Inflammatory macrophage treated with lipopolysaccharide for 1 hour (primary cell): ENCODE measurements at places on chromosomes 1 and 21.
A peak's percentile ranks its signal among the peaks of the same experiment; 100 is the strongest.

DNA sequence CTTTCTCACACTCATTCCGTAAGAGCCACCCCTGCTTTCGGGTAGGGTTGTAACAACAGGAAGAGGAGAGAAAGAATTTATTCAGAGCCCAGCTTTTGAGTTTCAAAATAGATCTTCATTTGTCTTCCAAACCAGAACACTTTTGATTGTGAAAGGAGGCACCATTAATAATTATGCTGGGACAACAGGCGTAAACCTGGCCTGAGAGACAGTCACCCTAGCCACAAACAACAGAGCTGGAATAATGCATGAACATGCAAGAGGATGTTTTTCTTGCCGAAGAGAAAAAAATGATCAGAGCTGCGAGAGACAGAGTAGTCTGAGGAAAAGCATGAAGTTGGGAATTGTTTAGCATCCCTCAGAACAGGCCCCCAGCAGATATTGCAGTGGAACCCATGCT, 18.5 kb upstream of the GREM2 start:
- no peak for DNase-seq

- no peak for DNase-seq
Observed at GRCh38 chr1:234234199-234234598, 139.1 kb upstream of the COA6 start.

DNA sequence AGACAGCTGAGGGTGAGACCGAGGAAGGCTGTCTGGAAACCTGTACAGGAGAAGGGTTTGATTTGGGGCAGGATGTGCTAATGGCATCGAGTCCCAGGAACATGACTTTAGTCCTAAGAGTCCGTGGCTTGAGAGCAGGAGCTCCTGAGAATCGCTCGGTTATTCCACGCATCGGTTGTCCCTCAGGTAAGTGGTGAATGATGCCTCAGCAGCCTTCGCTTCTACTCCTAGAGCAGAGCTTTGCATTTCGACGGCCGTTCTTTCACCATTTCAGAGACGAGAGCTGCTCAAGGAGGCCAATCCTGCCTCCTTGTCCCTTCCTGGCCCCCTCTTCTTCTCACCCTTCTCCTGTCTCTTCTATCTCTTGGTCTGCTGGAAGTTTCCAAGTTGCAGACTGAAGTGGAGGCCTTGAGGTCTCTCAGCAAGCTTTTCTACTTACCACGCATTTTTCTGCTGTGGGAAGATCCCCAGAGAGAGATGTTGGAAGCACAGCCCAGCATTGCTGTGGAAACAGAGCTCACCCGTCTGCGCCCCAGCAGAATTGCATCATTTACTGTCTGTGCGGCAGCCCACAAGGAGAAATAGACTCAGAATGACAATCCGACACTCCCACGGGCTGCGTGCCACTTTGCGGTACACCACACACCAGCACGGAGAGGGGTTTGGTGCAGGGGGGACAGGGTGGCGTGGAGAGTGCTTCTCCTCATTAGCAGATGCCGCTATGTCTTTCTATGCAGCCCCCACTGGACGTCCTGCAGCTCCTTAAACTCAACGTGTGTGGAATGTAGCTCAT, 270.7 kb upstream of the C1orf174 start:
- no peak for DNase-seq

GRCh38 chr1:25802915-25803314, 2.9 kb downstream of the SELENON start:
- no peak for DNase-seq

- no peak for DNase-seq
Observed at GRCh38 chr1:171788696-171789095, 7.2 kb downstream of the METTL13 start.

DNA sequence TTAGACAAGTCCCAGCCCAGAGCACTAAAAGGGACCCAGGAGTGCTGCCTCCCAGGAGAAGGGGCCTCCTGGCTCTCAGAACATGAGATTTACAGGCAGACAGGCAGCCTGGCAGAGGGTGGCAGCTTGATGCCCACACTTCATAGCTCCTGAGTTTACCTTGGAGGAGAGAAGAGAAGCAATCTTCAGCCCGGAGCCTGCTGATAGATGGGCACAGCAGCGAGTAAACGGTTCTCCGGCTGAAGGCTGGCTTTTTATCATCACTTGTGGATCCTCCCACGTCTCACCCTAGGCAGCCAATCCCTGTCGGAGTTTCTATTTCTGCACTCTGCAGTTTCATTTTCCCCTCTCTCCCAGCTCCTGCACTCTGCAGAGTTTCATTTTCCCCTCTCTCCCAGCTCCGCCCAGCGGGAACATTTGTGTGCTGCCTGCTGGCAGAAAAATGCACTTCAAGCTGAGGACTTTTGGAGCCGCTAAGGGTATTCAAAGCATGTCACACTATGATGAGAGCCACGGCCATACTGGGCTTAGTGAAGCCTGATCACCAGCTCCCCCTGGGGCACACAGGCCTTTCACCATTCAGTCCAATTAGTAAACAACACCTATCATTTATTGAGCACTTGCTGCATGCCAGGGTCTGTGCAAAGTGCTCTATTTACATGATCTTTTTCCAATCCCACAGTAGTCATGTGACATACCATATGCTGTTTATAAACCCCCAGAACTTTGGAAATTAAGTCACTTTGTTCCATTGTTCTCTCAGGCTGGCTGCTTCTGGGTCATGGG, at the start of gene IFI6:
Gene IFI6 (minus strand): TSS at position 229 of the 786 bp plus-strand sequence. CDS start 2,878 bp downstream, outside the sequence.
- DNase-seq, result peak; percentile 98

DNA sequence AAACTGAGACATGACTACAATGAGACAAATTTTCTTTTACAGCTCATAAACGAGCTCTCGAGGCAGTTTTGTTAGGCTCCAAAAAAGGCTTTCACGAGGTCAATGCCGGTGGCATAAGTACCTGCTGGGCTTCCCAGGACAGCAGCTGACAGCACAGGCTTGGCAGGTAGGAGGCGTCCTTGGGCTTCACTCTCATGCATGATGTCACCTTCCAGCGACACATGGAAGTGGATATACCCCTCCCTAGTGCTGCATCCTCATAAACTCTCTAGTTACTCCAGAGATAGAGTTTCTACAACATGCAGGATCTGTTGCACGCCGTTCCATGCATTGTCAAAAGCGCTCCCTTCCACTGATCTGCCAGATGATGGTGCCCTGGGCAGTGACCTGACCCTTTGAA, 112.5 kb upstream of the PAXBP1 start:
- no peak for DNase-seq

- no peak for DNase-seq
Observed at GRCh38 chr21:33752260-33752659, 110.0 kb downstream of the ITSN1 start.

GRCh38 chr21:45050345-45050796, 24.0 kb upstream of the ADARB1 start:
- no peak for DNase-seq

DNA sequence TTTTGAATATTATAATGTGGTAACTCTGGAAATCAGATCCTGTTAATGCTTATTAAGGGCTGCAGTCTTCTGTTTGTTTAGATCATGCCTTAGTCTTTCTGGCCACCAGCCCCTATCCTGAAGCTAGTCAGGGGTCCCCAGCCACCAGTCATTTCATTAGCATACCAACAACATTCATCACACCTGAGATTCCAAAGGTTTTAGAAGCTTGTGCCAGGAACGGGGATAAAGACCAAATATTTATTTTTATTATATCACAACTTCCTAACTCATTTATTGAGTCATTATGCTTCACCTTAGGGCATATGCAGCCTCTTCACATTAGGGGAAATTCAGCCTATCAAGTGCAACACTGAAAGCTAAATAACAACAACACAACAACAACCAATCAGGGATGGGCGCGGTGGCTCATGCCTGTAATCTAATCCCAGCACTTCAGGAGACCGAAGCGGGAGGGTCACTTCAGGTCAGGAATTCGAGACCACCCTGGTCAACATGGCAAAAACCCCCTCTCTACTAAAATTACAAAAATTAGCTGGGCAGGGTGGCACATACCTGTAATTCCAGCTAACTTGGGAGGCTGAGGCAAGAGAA, 2.9 kb upstream of the PSEN2 start:
- DNase-seq, result no peak

- DNase-seq, result no peak
Observed at GRCh38 chr1:157201767-157202166, 63.6 kb upstream of the ETV3 start.

DNA sequence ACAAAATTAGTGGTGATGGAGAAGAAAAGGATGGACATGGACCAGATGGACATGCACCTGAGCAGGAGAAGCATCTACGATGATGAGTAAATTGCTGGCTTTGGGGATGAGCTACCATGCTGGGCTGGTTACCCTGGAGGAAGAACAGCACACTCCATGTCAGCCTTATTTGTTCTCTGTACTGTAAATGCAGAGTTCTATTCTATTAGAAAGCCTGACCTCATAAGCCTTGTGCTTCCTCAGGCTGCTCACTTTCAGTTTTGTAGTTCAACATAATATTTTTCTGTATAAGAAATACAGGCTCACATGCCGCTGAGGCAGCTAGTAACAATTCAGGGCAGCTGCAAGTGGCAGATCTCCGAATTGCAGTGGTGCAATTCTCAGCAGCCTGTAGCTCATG, 249.6 kb downstream of the PLA2G4A start:
- DNase-seq, result no peak

DNA sequence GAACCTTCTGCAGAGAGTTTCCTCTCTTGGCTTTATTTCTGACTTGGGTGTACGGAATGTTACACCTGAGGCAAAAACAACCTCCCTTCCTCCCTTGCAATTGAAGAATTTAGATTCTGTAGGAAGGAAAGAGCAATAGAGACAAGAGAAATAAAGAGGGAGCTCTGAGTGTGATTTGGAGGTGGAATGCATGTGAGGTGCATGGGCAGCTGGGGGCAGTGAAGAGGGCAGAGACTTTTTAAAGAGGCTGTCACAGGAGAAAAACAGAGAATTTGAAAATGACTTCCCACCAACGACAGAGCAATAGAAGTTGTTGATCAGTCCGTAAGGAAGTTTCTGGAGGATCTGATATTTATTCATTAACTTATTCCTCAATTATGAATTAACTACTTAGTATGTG, 172.0 kb upstream of the B3GALT2 start:
- no peak for DNase-seq

DNA sequence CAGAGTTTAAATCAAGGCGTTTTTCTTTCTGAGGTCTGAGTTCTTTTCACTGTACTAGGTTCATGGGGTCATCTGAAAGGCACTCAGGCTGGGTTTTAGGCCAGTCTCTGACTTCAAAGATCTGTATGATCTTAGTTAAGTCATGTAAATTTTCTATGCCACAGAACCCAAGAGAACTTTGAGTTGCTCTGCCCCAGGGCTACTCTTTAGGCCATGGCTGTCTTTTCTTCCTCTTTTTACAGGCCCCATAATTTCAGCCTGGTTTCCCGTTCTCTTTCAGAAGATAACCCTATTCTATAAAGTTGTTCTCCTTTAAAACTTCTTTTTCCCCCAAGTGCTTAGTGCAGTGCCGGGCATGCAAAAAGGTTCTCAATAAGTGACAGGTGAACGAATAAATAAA, 26.1 kb downstream of the METTL13 start:
- no peak for DNase-seq

GRCh38 chr1:161089251-161089924, at the start of gene NECTIN4:
Gene NECTIN4 (minus strand): TSS chr1:161089558. CDS start chr1:161089296, 262 bp downstream.
- no peak for DNase-seq

- DNase-seq, result no peak
Observed at GRCh38 chr1:937521-937920, 13.8 kb downstream of the SAMD11 start.

DNA sequence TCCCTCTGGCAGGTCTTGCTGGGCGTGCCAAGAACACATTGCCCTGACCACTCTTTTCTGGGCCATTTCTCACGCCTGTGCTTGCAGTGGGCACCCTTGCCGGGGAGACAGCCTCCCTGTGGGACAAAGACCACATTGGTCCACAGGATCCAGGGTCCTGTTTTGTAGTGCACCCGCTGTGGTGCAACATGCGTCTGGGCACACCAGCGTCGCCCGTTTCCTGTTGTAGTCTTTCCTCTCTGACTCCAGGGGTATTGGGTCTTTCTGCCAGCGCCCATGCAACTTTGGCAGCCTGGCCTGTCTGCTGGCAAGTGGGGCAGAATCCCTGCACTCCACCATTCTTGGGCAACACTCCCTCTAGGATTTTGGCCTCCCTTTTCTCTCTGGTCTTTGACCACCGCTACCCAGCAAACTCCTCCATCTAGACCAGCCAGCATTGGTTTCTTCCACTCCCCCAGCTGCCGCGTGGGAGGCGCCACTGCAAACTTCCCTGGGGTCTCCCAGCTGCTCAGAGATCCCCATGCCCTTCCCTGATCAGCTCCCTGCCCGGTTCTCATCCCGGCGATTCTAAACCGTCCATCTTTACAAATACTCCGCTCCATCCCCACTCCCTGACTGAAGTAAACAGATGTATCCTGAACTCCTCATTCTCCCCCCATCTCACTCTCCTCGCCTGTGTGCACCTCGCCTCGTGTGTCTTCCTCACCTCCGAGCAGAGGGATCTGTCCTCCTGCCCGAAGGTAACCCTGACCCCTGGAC, 1.2 kb upstream of the TPRG1L start:
- no peak for DNase-seq

DNA sequence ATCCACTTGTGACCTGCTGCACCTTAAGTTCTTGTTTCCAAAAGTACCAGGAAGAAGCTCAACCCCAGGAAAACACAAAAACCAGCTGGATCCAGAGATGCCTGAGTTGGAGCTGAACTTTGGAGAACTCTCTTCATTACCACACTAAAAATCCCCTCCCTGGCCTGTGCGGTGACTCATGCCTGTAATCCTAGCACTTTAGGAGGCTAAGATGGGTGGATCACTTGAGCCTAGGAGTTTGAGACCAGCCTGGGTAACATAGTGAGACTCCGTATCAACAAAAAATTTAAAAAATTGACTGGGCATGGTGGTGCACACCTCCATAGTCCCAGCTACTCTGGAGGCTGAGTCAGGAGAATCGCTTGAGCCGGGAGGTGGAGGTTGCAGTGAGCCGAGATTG, 6.2 kb downstream of the MAP1LC3C start:
- peak; percentile 57 for DNase-seq

DNA sequence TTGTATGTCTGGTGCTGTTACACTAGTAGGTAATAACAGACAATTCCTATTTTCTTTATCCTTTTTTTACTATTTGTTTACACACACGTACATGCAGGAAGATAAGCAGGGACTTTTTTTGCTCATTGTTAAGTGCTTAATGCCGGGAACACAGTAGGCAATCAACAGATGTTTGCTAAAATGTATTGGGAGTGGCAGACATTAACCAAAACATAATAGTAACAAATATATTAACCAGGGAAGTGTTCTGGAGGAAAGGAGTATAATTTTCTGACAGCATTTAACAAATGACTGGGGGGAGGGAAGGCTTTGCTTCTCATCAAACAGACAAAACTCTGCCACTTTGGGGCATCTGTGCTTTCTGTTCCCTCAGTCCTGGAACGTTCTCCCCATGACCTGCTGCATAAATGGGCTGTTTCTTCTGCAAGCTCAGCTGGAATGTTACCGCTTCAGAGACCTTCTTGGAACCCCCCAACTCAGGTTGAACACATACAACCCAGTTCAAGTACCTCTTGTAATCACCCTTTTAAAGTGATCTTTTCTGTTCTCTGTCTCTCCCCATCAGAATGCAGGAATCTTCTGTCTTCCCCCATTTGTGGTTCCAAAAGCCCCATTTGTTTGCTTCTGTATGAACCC, 2.1 kb downstream of the CR1L start:
- no peak for DNase-seq

DNA sequence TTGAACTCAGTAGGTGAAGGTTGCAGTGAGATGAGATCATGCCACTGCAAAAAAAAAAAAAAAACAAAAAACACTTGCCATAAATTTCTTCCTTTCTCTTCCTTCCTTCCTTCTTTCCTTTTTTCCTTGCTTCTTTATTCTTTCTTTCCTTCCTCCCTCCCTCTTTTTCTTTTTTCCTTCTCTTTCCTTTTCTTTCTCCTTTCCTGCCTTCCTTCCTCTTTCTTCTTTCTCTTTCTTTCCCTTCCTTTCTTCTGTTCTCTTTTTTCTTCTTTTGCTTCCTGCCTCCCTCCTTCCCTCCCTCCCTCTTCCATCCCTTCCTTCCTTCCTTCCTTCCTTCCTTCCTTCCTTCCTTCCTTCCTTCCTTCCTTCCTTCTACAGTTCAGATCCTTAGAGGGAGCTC, 71.2 kb downstream of the LYPLAL1 start:
- no peak for DNase-seq
